ENCODE measurements at places on chromosomes 6 and 20. TPM values are rescaled to one million over a fixed set of nuclear protein-coding genes. Genes with fewer than 3 reads are reported as not detected.
A peak's percentile ranks its signal among the peaks of the same experiment; 100 is the strongest.

Gene ANKRD66
- not detected for total RNA-seq

- no peak for DNase-seq
These were observed 5.9 kb downstream of the TP53INP2 start for GRCh38 chr20:34709831-34710567.

DNA sequence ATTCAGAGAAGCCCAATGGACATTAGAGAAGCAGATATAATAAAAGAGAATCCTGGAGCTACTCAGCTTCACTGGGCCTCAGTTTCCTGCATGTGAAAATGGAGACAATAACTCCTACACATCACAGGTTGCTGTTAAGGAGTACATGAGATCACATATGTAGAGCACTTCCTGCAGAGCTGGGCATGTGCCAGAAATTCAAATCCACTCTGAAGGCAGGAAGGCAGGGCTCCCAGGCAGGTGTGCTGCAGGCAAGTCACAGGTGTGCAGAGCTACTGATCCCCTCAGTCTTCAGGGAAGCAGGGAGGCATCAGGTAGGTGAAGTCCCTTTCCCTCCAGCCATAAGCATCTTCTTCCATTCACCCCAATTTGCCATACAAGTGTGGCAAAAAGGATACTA, 48.0 kb downstream of the DST start:
- no peak for DNase-seq

DNA sequence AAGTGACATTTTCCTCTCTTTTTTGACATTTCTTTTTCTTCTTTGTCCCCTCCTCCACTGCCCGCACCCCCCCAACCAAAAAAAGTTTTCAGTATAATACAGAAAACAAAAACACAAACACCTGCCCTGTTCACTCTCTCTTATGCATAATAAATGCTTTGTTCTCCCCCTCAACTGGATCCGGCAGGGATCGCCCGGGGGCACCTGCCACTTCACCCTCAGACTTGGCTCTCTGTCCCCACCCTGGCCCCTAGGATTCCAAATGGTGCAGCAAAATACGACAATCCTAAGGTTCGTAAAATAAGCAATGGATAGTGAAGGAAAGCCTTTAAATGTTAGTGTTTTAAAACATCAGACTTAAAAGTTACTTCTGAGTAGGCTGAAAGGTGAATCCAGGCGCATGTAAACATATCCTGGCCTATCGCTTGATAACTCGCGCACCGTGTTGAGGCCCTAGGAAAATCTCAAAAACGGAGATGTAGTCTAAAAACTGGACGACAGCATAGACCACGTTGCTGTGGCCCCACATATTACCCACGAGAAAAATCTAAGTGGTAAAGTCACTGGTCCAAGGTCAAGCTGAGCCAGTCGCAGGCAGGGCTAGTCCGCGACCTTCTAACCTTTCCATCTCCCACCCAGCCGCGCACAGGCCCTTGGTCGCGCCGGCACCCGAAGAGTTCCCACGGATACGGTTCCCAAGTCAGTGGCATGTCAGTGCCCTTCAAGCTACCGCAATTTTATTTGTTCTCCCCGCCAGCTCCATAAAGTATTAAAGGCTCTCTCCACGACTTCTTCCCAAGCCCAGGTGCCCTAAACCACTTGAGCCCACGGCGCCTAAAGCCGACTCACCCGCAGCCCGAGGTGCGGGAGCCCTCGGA, 130.8 kb downstream of the OGFRL1 start:
- no peak for DNase-seq

Gene TP53TG5
- not detected for total RNA-seq

DNA sequence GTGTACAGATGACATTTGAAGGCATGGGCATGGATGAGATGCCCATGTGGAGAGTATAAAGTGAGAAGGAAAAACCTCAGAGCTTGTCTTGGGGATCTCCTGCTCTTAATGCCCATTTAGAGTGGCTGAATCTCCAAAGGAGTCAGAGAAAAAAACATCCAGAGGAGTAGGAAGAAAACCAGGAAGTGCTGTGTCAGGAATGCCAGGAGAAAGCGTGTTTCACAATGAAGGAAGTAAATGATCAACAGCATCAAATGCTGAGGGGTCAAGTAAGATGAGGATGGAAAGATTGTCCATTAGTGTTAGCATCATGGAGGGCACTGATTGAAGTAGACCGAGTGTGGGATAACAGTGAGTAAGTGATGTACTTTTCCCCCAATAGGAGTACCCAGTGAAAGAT, 56.1 kb downstream of the FIG4 start:
- DNase-seq: peak; percentile 23

Gene MCHR2
- not detected for total RNA-seq

GRCh38 chr6:4451081-4451480, 315.7 kb upstream of the ECI2 start:
- DNase-seq: no peak

Gene LRRN4
- 152 TPM for total RNA-seq

DNA sequence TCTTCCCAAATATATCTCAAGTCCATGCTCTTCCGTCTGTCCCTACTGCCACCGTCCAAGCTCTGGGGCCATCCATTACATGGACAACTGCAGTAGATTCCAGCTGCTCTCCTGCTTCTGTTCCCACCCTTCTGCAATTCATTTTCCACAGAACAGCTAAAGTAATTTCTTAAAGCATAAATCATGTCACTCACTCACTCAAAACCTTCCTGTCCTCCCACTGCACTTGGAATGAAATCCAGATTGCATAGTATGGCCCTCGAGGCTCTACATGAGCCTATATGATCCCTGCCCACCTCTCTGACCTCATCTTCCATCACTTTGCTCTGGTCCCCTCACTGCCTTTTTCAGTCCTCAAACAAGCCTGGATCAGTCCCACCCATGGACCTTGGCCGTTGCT, 10.9 kb downstream of the PHACTR2 start:
- no peak for DNase-seq

GRCh38 chr20:9112541-9113515, 43.9 kb downstream of the PLCB4 start:
- DNase-seq: peak; percentile 68

DNA sequence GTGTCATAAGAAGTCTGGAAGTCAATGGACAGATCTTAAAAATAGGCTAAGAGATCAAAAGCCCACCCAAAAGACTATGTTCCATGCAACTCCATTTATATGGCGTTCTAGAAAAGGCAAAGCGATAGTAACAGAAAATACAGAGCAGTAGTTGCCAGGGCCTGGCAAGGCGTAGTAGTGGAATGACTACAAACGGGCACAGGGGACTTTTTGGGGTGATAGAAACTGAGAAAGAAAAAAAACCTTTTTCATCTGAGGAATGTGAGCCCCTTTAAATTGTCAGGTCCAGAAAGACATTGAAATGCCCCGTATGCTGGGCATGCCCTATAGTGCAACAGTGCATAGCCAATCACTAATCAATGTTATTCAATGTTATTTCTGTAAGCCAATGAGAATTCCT, 47.2 kb upstream of the FAM50B start:
- no peak for DNase-seq

DNA sequence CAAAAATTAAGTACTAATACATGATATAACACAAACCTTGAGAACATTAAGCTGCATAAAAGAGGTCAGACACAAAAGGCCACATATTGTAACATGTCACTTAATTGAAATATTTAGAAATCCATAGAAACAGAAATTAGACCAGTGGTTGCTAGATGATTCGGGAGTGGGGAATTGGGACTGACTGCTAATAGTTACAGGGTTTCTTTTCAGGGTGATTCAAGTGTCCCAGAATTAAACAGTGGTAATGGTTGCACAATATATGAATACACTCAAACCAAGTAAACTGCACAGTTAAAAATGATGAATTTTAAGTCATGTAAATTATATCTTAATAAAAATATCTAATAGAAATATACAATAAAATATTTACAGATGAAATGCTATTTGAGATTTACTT, 174.5 kb downstream of the WDR27 start:
- DNase-seq: no peak

Gene IL20RA
- total RNA-seq: 0.22 TPM

GRCh38 chr6:109854541-109855308, 123.4 kb upstream of the GPR6 start:
- no peak for DNase-seq

DNA sequence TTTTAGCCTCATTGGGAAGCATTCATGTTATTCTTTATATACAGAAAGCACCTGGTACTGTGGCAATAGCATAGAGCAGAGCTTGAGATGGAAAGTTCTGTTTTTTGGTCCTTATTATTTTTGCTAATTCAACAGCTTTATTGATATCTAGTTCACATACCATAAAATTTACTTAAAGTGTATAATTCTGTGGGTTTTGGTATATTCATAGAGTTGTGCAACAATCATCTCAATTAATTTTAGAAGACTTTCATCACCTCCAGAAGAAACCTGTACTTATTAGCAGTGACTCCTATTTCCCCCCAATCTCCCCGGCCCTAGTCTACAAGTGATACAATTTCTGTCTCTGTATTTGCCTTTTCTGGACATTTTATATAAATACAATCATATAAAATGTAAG, 77.4 kb downstream of the ANKRD6 start:
- DNase-seq: no peak

Gene RRAGD
- 10.8 TPM for total RNA-seq

Gene EMILIN3
- total RNA-seq: 1.2 TPM

DNA sequence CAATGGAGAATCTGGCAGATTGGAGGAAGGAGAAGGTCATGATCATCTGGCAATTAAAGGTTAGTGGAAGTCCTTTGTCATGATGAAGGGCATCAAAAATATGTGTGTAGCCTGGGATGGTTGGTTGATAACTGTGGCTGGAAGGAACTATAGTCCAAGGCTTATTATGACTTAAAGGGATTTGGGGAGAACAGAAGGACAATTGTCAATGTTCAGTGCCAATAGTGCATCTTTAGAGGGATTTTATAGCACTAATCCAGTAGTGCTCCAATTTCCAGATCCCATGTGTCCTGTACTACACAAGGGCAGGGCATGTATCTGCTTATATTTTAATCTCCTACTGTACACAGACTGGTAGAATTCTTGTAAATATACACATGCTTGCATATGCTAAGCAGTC, 5.0 kb upstream of the ZBTB24 start:
- DNase-seq: no peak

GRCh38 chr6:51644426-51644825, 443.0 kb downstream of the PKHD1 start:
- DNase-seq: peak; percentile 35

DNA sequence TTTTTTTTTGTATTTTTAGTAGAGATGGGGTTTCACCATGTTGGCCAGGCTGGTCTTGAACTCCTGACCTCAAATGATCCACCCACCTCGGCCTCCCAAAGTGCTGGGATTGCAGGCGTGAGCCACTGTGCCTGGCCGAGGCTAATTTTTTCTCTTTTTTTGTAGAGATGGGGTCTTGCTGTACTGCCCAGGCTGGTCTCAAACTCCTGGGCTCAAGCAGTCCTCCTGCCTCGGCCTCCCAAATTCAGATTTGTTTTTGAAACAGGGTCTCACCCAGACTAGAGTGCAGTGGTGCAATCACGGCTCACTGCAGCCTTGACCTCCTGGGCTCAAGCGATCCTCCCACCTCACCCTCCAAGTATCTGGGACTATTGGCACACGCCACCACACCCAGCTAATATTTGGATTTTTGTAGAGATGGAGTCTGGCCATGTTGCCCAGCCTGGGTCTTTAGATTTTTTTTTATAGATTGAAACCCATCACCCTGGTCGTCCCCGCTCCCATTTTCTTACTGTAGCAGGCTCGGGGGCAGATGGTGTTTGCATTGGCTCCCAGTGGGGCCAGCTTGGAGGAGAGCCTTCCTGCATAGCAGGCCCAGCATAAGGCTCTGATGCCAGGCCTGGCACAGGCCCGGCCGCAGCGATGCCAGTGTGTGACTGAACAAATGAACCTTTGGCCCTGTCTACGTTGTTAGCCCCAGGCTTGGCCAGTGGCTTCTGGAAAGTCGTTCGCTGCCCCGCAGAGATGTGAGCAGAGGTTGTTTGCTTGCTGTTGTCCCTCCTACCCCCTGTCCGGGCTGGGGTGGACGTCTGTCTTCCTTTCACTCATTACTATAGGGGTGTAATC, 4.3 kb upstream of the MTG2 start:
- DNase-seq: no peak
